ENCODE measurements at places on chromosomes 16 and 17. TPM values are rescaled to one million over a fixed set of nuclear protein-coding genes. Genes with fewer than 3 reads are reported as not detected.

The DHRS7C gene
- total RNA-seq = 0.89 TPM

The GNPTG gene
- total RNA-seq = 32.3 TPM

The LITAFD gene
- not detected for total RNA-seq

The TBC1D3 gene
- total RNA-seq = not detected

- no peak for DNase-seq
Observed at GRCh38 chr16:11510178-11510973, 76.3 kb downstream of the LITAF start.

DNA sequence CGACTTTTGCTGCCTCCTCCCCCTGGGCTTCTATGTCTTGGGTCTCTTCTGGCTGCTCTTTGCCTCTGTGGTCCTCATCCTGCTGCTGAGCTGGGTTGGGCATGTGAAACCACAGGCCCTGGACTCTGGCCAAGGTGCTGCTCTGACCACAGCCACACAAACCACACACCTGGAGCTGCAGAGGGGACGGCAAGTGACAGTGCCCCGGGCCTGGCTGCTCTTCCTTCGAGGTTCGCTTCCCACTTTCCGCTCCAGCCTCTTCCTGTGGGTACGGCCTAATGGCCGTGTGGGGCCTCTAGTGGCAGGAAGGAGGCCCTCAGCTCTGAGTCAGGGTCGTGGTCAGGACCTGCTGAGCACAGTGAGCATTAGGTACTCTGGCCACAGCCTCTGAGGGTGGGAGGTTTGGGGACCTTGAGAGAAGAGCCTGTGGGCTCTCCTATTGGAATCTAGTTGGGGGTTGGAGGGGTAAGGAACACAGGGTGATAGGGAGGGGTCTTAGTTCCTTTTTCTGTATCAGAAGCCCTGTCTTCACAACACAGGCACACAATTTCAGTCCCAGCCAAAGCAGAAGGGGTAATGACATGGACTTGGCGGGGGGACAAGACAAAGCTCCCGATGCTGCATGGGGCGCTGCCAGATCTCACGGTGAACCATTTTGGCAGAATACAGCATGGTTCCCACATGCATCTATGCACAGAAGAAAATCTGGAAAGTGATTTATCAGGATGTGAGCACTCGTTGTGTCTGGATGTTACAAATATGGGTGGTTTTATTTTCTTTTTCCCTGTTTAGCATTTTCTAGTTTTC lies 2.3 kb downstream of the GP1BA start:
- DNase-seq = no peak

- DNase-seq = no peak
Observed at GRCh38 chr17:69060822-69061221, at the start of gene ABCA9. ABCA9 (minus strand) TSS chr17:69060927; CDS start chr17:69051126, 9,801 bp downstream.

- no peak for DNase-seq
Observed at GRCh38 chr17:54968988-54969332, 395 bp downstream of the STXBP4 start.

GRCh38 chr16:28289939-28290858 lies 2.1 kb upstream of the SBK1 start:
- DNase-seq = no peak

DNA sequence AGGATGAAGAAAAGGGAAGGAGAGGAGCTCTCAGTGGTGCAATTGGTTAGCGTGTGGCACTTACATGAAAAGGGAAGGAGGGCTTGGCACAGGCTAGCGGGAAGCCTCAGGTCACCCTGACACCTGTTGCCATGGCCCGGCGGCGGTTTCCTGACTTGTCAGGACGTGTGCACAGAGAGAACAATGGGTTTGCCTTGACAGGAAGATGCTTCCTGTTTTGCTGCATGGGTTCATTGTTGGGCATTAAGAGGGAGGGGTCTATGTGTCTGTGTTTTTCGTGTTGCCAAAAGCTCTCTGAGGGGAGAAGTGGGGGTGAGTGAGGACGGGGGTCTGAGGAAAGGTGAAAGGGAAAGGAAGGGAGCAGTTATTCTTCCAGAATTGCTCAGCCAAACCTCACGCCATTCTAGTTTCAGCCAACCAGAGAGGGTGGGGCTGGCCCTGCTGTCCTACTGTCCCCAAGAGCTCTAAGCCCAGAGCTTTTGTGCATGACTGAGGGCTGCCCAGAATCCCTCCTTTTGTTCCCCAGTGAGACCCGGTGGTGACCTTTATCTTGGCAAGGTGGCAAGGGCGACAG lies 17.1 kb upstream of the CCR7 start:
- DNase-seq = no peak

Measured in cardiac septum (tissue), 1 donor.